HFFc6 (cell line): ENCODE measurements at places on chromosomes 13 and 19.

DNA sequence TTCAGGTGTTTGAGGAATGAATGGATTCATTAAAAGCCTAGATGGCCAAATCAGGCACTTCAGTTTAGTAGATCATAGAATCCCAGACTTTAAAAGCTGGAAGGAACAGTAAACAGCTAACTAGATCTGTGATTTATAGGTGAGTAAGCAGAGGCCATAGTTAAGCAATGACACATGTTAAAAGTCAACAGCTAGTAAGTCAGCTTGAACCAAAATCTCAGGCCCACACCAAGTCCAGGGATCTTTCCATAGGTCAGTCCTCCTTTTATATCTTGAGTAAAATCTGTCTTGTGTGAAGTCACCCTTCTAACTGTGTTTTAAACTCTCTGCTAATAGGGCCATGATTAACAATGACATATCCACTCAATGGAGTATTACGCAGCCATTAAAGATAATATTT is 275.5 kb upstream of the SOX21 start:
- DNase-seq, result peak; percentile 30

GRCh38 chr19:46841458-46842083 is 9.1 kb downstream of the AP2S1 start:
- peak; percentile 84 for DNase-seq

DNA sequence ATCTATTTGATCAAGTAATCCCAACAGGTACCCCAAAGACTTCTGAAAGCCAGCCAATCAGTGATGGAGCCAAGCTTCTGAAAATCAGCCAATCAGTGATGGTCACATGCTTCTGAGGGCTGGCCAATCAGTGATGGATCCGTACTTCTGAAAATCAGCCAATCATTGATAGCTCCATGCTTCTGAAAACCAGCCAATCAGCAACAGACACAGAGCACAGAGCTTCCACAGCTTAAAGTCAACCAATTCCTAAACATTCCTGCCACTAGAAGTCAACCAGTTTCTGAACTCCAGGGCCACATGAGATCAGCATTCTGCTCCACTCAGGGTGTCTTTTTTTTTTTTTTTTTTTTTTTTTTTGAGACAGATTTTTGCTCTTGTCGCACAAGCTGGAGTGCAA is 8.2 kb upstream of the HSD17B14 start:
- peak; percentile 73 for DNase-seq

- no peak for DNase-seq
Observed at GRCh38 chr19:19498255-19498991, 16.9 kb downstream of the TSSK6 start.

GRCh38 chr19:49272204-49272603 is 52.8 kb downstream of the SLC6A16 start:
- peak; percentile 37 for DNase-seq

- no peak for DNase-seq
Observed at GRCh38 chr13:58032676-58033460, 401.3 kb downstream of the PCDH17 start.
